ENCODE measurements at places on chromosomes 2 and 18.

DNA sequence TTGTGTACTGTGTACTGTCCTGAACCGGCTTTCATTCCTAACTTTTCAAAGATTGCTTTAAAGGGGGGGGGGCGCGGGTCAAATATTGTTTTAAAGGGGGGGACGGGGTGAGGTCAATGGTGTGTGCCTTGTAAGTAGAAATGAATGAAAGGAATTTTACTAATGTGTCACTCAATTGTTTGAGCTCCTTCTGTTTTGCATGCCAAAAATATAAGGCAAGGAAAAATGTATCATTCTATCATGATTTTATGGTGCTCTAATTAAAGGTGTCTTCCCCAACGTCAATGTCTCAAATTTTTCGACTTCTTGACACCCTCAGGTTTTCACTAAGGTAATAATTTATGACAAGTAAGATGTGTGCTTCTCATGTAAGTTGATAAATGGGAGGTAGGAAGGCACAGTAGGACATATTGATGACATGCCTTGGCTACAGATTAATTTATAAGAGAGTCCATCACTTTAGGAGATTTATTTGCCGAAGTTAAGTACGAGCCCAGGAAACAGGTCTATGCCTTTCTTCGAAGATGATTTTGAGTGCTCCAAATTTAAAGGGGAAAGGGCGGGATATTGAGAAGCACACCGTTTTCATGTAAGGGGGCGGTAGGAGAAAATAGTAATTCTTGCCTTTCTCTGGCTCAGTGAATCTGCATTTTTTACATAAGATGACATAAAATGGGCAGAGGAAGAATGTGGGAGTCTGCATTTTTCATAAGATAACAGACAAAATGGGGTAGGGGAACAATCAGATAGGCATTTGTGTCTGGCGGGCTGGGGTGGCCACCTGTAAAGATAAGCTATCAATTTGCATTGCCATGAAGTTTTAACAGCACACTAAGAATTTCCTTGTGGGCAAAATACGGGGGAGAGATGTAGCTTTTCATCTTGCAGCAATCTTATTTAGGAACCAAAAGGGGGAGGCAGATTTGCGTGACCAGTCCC lies 1.2 kb upstream of the TRAPPC8 start:
- no peak for DNase-seq

- DNase-seq: no peak
These were observed 12.1 kb downstream of the COPS9 start for GRCh38 chr2:240123821-240124650.

GRCh38 chr2:44931198-44931780 lies 10.2 kb upstream of the SIX3 start:
- no peak for DNase-seq

GRCh38 chr2:220885593-220885992 lies 686.5 kb downstream of the EPHA4 start:
- DNase-seq: no peak

DNA sequence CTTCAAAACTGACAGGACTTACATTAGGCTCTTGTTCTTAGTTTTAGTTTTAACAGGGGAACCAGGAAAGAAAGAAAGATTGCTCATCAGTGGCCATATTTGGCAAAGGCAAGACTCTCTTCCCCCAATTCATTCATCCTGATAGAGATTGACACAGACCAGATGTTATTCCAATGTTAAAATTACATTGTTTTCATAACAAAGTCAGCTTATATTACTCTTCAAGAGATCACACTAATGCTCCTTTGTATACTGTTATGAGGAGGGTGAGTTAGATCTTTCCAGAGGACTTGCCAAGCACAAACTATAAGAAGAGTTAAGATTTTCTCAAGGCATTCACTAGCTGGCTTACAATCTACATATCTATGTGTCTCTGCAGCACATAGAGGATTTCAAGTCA lies 252.1 kb downstream of the SLC8A1 start:
- DNase-seq: no peak

- no peak for DNase-seq
These were observed 176.1 kb downstream of the IKZF2 start for GRCh38 chr2:212975333-212975732.

DNA sequence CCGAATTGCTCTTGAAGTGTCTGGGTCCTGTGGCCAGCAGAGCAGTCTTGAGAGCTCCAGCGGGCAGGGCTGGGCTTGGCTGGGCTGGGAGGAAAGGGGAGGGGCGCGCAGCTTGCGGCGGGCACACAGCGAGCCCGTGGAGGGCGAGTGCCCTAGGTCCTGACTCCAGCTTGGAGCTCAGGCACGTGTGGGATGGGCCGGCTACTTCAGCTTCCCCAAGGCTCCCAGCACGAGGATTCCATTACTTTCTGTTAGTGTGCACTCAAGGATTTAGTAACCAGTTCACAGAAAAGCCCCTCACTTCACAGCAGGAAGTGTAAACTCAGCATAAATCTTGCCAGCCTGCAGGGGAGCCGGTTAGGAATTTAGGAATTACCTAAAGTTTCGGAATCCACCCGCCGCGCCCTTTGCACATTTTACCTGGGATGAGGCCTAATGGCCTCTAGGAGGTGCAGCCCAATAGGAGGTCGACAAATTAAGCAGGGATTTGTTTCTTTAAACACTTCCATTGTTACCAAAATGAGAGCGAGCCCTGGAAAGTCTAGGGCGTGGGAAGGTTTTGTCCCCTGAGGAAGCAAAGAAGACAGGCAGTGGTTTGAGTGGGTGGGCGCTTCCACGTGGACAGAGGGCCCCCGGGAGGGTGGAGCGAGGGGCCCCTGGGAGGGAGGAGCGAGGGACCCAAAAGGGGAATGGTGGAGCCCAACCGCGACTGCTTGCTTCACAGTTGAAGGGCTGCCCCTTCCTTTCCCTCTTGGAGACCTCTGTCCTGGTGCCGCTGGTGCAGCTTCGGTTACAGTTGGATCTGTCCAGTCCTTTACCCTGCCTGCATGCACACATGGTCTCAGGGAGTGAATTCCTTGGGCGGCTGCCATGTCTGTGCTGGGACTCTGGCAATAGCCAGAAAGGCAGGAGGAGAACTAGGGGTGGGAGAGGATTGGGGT lies 93.3 kb downstream of the CTAGE1 start:
- DNase-seq: no peak

GRCh38 chr2:25044990-25045389 lies 3.1 kb downstream of the EFR3B start:
- no peak for DNase-seq

- no peak for DNase-seq
These were observed 19.5 kb downstream of the C2orf81 start for GRCh38 chr2:74401891-74402290.

DNA sequence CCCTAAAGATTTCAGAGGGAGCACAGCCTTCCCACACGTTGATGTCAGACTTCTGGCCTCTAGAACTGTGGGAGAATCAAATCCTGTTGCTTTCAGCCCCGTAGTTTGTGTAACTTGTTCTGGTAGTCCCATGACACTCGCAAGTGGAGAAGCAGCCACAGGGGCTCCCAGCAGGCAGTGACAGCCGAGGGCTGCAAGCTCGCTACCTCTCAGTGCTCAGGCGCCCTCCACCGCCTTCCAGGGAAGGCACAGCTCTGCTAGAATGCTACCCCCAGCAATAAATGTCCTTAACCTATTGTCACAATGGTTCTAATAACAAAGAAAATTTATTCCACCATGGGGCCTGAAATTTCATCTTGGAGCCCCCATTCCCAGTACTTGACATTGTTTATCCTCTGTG lies 143.1 kb upstream of the ZNF236 start:
- no peak for DNase-seq

- DNase-seq: no peak
These were observed 38.2 kb upstream of the NPAS2 start for GRCh38 chr2:100781523-100782379.

- peak; percentile 35 for DNase-seq
These were observed 59.7 kb downstream of the PTH2R start for GRCh38 chr2:208466151-208466919.

GRCh38 chr2:148177559-148177958 lies 156.7 kb downstream of the MBD5 start:
- no peak for DNase-seq

GRCh38 chr2:101766871-101767739 lies 69.6 kb downstream of the MAP4K4 start:
- no peak for DNase-seq
